ENCODE measurements at places on chromosomes 1 and 21. TPM values are rescaled to one million over a fixed set of nuclear protein-coding genes. Genes with fewer than 3 reads are reported as not detected.

SASS6 gene
- total RNA-seq = 14.2 TPM

AQP10 gene
- total RNA-seq = not detected

ZNF678 gene
- 7.0 TPM for total RNA-seq

SLC35F3 gene
- 0.86 TPM for total RNA-seq

CFAP45 gene
- 0.98 TPM for total RNA-seq

HUNK gene
- total RNA-seq = 0.02 TPM

SLC45A3 gene
- 0.53 TPM for total RNA-seq

PSMA5 gene
- total RNA-seq = 249 TPM

LEMD1 gene
- total RNA-seq = 0.79 TPM

HLX gene
- total RNA-seq = 0.25 TPM

SYDE2 gene
- 3.3 TPM for total RNA-seq

SELL gene
- total RNA-seq = 262 TPM

LIN28A gene
- not detected for total RNA-seq

FBLIM1 gene
- total RNA-seq = not detected

USH2A gene
- total RNA-seq = not detected

NOC2L gene
- 134 TPM for total RNA-seq

FAM72C gene
- total RNA-seq = 15.3 TPM

CLDN19 gene
- total RNA-seq = not detected

RIMKLA gene
- 6.7 TPM for total RNA-seq

CLCA1 gene
- not detected for total RNA-seq

OR2T29 gene
- total RNA-seq = not detected

LAPTM5 gene
- total RNA-seq = 214 TPM

CD34 gene
- 0.04 TPM for total RNA-seq

NBPF10 gene
- 1.7 TPM for total RNA-seq

LCE1B gene
- not detected for total RNA-seq

MIXL1 gene
- not detected for total RNA-seq

FMO2 gene
- not detected for total RNA-seq

LYPD8 gene
- not detected for total RNA-seq

SLAMF1 gene
- total RNA-seq = 103 TPM

LORICRIN gene
- not detected for total RNA-seq

PSMB4 gene
- total RNA-seq = 315 TPM

ST6GALNAC3 gene
- total RNA-seq = 0.73 TPM

TAF1A gene
- 18.5 TPM for total RNA-seq

S100A3 gene
- not detected for total RNA-seq

SMIM1 gene
- 3.0 TPM for total RNA-seq

SLFNL1 gene
- 0.14 TPM for total RNA-seq

GJC2 gene
- 0.64 TPM for total RNA-seq

RGSL1 gene
- not detected for total RNA-seq

TNFAIP8L2 gene
- 18.4 TPM for total RNA-seq

SLC16A1 gene
- total RNA-seq = 70.0 TPM

NID1 gene
- 0.14 TPM for total RNA-seq

SPATA46 gene
- total RNA-seq = not detected

KRTAP7-1 gene
- total RNA-seq = not detected

GPR25 gene
- not detected for total RNA-seq

TMEM51 gene
- 0.11 TPM for total RNA-seq

KCNQ4 gene
- total RNA-seq = 0.58 TPM

HORMAD1 gene
- 0.25 TPM for total RNA-seq

EYA3 gene
- 30.1 TPM for total RNA-seq

BATF3 gene
- total RNA-seq = 149 TPM

EDARADD gene
- total RNA-seq = 2.8 TPM

SPRR3 gene
- total RNA-seq = not detected

BLACAT1 gene
- 0.32 TPM for total RNA-seq

FCRL6 gene
- total RNA-seq = not detected
